Breast epithelium (tissue), 4 donors: ENCODE measurements at places on chromosomes 4 and X.

- H3K36me3 ChIP-seq: no peaks in the 10 kb centered on the region
- no peak overlapping the region for H3K4me3 ChIP-seq
- no peaks in the 10 kb centered on the region for H3K4me1 ChIP-seq
- no peak for DNase-seq
- no peak overlapping the region for H3K27ac ChIP-seq
- no peaks in the 10 kb centered on the region for H3K27me3 ChIP-seq
Observed at GRCh38 chr4:85128246-85129204, 162.0 kb upstream of the WDFY3 start.

DNA sequence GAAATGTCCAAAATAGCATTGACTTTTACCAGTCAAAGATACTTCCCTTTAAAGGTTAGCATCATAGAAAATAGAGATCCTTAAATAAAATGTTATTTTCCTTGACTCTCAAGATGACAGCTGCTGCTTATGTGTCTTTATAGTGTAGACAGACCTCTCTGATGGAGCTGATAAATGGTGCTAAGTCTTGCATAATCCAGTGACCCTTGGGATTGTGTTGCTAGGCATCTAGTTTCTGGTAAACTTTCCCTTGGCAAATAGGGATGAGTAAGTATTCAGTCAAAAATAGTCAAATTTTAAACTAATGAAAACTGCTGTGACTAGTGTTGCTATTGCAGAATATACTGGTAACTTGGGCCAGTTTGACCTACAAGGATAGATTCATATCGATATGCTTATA, 53.6 kb downstream of the MBNL3 start:
- no peaks in the 10 kb centered on the region for H3K4me1 ChIP-seq
- no peak for DNase-seq
- H3K4me3 ChIP-seq: no peak overlapping the region
- peaks cover 42% of the 10 kb centered on the region for H3K27me3 ChIP-seq
- H3K27ac ChIP-seq: no peak overlapping the region

- no peak for DNase-seq
- H3K4me3 ChIP-seq: peak overlapping the region; percentile 37
- H3K4me1 ChIP-seq: no peaks in the 10 kb centered on the region
Observed at GRCh38 chr4:185657183-185657582, 121.9 kb upstream of the PDLIM3 start.

- H3K27ac ChIP-seq: no peak overlapping the region
- H3K4me3 ChIP-seq: no peak overlapping the region
- H3K27me3 ChIP-seq: no peaks in the 10 kb centered on the region
- no peaks in the 10 kb centered on the region for H3K4me1 ChIP-seq
- no peak for DNase-seq
Observed at GRCh38 chr4:40212674-40213527, 16.1 kb downstream of the RHOH start.

GRCh38 chr4:137583671-137584070, 51.4 kb upstream of the PCDH18 start:
- H3K4me3 ChIP-seq: no peak overlapping the region
- no peaks in the 10 kb centered on the region for H3K4me1 ChIP-seq
- no peak overlapping the region for H3K27ac ChIP-seq
- no peaks in the 10 kb centered on the region for H3K36me3 ChIP-seq

DNA sequence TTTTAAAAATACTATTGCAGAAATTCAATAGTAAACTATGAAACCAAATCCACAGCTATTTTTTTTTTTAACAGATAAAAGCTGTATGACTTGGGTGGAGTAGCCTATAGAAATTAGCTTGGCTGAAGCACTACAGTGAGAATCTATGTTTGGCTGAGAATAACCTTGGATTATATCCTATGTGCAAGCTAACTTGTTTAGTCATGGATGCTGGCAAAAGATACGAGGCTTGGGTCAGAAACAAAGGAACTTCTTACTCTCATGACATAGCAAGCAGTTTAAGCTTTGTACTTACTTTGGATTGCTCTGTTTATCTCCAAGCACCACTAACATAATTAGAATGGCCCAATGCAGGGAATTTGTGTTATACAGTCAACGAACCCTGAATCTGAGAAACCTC, 119.2 kb upstream of the GRID2 start:
- no peak overlapping the region for H3K27ac ChIP-seq
- no peaks in the 10 kb centered on the region for H3K27me3 ChIP-seq
- no peaks in the 10 kb centered on the region for H3K36me3 ChIP-seq
- no peak for DNase-seq

DNA sequence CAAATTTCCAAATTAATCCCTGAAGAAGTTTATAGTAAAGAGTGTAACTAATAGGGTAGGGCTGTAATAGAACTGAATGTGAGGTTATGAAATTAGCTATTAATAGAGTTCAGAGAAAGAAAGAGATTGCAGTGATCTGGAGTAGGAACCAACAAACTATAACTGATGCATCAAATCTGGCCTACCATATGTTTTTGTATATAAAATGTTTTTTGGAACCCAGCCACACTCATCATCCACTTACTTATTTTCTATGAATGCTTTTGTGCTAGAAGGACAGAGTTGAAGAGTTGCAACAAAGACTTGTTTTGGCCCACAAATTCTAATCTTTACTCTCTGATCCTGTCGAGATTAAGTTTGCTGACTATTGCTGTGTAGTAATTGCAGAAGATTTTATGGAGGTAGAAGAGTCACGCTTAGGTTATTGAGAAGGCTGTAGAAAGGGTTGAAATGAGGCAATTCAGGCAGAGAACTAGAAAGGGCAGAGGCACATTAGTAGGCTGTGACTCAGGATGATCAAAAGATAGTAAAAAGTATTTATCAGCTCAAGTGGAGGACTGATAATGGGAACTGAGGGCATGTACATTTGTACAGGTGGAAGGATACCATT, 298.7 kb upstream of the EMCN start:
- no peak for DNase-seq
- H3K4me3 ChIP-seq: no peak overlapping the region
- H3K36me3 ChIP-seq: no peaks in the 10 kb centered on the region
- H3K27me3 ChIP-seq: no peaks in the 10 kb centered on the region
